ENCODE measurements at places on chromosomes 7 and 10. TPM values are rescaled to one million over a fixed set of nuclear protein-coding genes. Genes with fewer than 3 reads are reported as not detected.

The AQP1 gene
- total RNA-seq, result 1.4 TPM

The DOCK1 gene
- 97.9 TPM for total RNA-seq

The HOXA5 gene
- 10.3 TPM for total RNA-seq

The PRLHR gene
- total RNA-seq, result not detected

The NKX2-3 gene
- total RNA-seq, result not detected

The CYP2C9 gene
- not detected for total RNA-seq

The MTG1 gene
- total RNA-seq, result 21.8 TPM

The GPR37 gene
- total RNA-seq, result 4.7 TPM

The LRMDA gene
- total RNA-seq, result 3.8 TPM

The SMARCD3 gene
- 31.8 TPM for total RNA-seq

The ARID5B gene
- 39.2 TPM for total RNA-seq

The ASZ1 gene
- not detected for total RNA-seq

The CHAT gene
- not detected for total RNA-seq

The GTF2IRD2 gene
- 9.5 TPM for total RNA-seq

The C10orf143 gene
- total RNA-seq, result 1.0 TPM

The MBL2 gene
- not detected for total RNA-seq

The ITIH5 gene
- total RNA-seq, result 0.17 TPM

The MMP21 gene
- not detected for total RNA-seq

The TCF7L2 gene
- 2.1 TPM for total RNA-seq
